ENCODE measurements at places on chromosomes 16 and 17.

- DNase-seq: no peak
Observed at GRCh38 chr16:31508706-31509195, 560 bp upstream of the RUSF1 start.

DNA sequence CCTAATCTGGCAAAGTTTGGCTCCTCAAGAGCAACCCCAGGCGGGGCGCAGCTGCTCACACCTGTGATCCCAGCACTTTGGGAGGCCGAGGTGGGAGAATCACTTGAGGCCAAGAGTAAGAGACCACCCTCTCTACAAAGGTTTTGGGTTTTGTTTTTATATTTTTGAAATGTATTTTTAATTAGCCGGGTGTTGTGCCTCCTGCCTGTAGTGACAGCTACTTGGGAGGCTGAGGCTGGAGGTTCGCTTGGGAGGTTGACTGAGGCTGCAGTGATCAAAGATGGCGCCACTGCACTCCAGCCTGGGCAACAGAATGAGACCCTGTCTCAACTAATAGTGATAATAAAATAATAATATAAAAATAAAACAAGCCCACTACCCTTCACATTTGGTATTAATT is 756 bp upstream of the USP7 start:
- no peak for DNase-seq

DNA sequence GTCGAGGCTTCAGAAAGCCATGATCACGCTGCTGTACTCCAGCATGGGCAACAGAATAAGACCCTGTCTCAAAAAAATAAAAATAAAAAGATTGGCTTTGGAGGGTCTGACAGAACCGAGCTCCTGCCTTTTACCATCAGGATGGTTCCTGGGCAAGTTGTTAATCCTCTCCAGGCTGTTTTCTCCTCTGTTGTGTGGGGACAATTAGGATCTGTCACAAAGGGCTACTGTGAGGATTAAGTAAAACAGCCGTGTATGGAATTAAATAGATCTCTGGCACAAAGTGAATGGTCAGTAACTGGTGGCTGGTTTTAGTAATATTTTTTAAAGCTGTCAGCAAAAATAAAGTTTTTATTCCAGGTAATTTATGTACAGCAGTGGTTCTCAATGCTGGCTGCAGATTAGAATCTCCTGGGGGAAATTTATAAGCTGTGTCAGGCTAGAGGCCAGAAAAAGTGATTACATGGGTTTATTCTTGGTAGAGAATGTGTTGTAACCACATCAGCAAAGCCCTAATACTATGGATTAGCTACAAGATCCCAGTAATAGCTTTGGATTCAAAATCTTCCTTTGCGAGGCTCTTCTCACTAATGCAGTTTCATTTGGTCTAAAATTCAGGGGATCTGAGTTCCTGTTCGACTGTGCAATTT is 47.2 kb downstream of the GPRC5B start:
- DNase-seq: no peak

DNA sequence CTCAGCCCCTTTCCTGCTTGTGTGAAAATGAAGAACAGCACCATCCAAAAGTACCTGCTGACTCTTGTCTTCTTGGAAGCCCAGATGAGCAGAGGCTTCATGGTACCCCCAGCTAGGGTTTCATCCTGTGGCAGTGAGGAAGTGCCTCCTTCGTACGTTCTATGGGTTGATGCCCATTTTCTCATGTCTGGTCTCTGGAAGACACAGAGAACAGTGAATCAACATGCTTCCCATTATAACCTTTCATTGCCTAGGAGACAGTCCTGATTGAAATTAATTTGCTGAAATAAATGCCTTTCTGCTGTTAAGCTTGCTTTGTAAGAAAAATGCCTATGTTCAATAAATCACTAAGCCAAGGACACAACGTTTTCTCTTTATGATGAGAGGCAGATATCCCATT is 36.5 kb downstream of the RCVRN start:
- DNase-seq: no peak

DNA sequence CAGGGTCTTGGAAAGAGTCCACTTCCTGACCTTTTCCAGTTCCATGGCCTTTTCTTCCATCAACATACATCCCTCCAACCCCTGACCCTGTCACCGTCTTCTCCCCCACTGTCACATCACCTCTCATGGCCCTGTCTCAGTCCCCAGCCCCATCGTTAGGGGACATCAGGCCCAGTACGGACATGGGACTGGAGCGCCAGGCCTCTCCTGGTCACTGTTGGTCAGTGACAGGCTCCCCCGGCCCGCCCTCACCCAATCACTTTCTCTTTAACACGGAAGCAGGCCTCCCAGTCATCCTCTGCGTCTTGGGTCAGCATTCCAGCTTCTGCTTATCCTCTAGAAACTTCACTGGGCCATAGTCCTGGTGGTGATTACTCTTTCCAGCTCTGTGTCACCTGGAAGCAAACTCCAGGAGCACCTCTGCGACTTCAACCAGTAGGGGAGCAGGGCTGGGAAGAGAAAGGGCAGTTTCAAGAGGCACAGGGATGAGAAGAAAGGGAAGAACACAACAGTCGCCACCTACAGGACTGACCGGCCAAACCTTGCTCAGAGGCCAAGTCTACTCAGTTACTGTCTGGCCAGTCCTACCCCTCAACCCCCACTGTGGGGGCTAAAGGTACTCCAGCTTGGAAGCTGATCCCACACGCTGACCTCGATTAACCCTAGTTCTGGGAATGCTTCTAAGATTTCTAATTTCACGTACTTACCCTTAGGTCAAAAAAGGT is 15.9 kb upstream of the ICAM2 start:
- DNase-seq: no peak

DNA sequence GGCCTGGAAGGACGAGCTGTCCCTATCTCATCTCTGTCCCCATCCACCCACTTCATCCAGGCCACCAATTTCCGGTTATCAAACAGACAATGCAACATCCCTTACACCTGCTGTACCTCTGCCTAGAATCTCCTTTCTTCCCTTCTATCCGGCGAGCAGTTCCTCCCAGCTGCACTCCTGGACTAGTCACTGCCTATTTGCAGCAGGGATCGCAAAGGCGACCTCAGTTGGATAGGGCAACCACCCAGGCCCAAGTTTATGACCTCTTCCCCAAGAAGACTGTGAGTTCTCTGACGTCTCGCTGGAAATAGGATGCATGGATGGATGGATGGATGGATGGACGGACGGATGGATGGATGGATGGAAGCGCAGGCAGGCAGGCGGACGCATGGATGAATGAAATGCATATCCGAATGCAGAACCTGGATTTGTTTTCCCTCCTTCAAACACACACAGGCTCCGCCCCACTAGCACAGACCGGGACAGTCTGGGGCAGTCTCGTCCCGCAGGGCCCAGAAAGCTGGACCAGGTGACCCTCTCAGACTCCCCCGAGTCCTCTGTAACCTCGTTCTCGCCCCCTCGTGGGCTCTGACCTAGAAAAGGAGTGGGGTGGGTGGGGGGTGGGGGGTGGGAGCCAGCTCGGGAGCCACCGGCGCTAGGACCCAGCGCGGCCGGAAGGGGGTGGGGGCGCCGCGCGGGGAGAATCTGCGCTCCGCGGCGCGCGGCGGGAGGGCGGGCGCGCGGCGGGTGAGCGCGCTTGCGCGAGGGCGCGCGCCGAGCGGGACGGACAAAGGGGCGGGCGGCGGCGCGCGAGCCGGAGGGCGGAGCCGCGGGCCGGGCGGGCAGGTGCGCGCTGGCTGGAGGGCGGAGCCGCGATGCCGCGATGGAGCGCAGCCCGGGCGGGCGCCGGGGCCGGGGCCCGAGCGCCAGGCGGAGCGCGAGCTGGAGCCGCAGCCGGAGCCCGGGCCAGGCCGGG is at the start of gene SBK1:
Gene SBK1, plus strand, starts transcription at position 875 of the 976 bp plus-strand sequence. CDS start 24,867 bp downstream, outside the sequence.
- DNase-seq: no peak

DNA sequence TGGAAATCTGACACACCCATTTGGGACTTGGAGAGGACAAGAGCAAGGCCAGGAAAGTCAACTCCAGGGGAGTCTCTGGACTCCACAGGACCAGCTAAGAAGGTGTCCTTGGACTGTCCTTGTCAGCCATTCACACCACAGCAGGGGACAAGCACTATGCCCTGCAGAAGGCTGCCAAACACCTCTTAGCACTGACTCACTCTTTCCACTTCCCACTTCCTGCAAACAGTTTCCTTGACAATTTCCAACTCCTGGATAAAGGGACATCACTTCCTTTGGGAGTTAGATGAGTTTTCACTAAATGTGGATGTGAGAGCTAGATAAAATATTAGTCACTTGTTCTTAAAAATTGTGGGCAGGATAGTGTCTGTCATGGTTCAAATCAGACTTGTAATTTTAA is 37.8 kb upstream of the BCAR1 start:
- no peak for DNase-seq

DNA sequence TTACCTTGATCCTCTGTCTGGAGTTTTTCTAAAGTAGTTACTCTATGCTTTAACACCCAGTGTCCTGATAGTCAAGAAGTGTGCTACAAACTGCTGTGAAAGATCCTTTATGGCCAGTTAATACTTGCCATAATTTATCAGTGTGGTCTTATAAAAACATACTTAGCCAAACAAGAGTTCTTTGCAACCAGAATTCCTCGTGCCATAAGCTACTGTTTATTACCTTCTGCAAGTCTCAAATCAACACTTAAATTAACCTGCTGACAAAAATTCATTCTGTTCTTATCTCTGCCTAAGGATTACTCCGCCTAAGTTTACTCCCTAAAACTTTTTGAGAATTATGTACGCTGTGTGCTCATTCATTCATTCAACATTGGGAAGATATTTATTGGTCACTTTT is 22.8 kb downstream of the ZNF75A start:
- no peak for DNase-seq

- DNase-seq: no peak
Observed at GRCh38 chr16:73527187-73527586, 479.3 kb upstream of the ZFHX3 start.

DNA sequence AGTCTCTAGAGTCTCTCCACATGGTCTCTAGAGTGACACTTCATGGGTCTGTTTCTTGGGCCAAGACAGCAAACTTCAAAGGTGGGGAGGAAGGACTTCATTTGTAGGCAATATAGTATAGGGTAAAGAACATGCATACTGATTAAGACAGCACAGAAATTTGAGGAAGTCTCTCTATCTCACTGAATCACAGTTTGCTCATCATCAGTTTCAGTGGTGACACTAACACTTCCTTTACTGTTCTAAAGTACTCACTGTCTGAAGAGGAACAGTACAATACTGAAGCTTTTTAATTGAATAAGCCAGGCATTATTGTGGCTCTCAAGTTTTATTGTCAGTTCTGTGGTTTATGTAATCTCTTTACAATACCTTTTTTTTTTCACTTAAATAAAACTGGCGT is 656.4 kb upstream of the CDH8 start:
- no peak for DNase-seq

- DNase-seq: no peak
Observed at GRCh38 chr16:68234188-68235107, 1.5 kb downstream of the ESRP2 start.

DNA sequence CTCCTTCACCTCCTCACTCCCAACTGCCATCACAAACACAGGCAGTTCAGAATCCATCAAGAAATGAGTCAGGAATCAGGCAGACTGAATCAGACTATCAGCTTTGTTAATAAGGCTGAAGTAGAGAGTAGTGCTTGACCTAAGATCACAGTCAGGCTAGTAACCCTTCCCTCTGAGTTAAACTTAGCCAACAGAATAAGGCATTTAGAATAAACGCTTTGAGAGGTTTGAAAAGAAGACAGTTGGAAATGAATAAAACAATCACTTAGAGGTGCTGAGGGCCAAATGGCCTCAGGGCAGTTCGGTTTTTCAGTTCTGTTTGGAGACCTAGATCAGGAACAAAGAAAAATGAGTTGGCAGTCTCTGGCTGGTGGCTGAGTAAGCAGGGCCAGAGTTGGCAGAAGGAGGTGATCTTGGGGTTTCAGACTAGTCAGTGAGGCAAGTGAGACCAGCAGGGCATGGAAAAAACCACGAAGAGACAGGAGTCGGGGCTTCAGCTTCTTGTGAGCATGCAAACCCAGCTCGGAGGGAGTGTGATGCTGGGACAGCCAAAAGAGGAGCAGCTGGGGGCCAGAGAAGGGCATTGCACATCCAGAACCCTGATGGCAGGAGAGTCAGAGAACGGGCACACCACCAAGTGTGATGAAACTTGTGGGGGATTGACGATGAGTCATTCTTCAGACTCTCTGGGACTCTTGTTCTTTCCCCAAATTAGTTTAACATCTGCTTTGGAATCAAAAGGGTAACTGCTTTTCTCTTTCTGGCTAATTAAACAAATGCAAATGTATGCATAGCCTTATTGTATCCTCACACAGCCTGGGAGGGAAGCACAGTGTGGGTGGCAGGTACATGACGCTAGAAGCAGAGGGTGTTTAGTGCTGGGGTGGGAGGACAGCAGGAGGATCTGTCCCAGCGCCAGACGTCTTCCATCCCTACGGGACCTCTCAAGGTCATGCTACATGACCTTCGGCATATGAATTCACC is 54.8 kb downstream of the SPECC1 start:
- no peak for DNase-seq

- DNase-seq: no peak
Observed at GRCh38 chr16:88310796-88311605, 71.8 kb upstream of the ZNF469 start.

- DNase-seq: no peak
Observed at GRCh38 chr17:39132192-39132610, 19.2 kb downstream of the PLXDC1 start.

DNA sequence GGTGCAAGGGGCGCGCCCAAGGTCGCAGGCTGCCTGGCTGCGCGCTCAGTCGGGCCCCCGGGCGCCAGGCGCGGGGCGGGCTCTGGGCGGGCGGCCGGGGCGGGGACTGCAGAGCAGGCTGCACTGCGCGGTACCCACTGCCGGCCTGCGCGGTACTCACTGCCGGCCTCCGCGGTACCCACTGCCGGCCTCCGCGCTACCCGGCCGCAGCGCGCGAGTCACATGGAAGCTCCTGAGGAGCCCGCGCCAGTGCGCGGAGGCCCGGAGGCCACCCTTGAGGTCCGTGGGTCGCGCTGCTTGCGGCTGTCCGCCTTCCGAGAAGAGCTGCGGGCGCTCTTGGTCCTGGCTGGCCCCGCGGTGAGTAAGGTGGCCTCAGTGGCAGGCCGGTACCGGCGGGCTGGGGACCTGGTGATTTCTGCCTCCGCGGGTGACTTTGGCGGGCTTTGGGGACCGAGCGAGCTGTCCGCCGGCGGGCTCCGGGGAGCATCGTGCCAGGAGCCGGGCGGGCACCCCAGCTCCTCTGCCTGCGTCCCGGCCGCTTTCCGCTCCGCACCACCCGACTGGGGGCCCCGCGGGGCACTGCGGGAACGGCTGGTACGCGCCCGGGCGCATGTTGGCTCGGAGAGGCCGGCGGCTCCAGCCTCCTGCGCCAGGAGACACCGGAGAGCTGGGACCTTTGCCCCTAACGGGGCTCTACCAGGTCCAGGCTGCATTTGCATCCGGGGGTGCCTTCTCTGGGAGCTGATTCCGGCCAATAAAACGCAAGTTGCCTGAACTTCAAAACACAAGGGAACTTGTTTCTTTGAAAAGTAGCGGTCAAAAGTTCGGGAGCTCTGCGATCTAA is at the start of gene SLC47A1:
Gene SLC47A1, plus strand, starts transcription at position 137 of the 844 bp plus-strand sequence. Its CDS starts 86 bp downstream, at position 223.
- no peak for DNase-seq

- no peak for DNase-seq
Observed at GRCh38 chr16:53058441-53058840, 3.6 kb downstream of the CHD9 start.

- no peak for DNase-seq
Observed at GRCh38 chr17:56914581-56915273, 878 bp upstream of the TRIM25 start.
